GM18507 (cell line): ENCODE measurements at places on chromosomes 6 and 20.

DNA sequence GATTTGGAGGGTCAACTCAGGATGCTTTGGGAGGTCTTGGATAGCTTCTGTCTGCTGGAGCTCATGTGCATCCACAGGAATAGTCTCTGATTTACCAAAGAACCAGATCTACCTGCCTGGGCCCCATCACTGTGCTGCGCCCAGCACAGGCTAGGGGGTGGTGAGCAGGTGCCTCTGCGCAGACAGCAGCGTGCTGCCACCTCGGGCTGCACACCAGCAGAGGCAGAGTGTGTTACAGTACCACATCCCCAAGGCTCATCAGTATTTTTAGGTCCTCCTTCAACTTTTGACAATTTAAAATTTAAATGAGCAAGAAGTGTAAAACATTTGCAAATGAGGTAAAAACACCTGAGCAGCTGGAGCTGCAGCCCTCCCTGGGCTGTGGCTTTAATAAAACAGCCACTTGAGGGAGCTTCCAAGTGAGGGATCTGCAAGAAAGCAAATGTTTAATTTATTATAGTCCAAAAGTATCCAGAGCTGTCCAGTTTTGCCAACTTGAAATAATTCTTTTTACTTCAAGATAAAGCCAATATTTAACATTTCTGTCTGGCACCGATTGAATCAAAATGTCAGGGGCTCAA lies 324.9 kb downstream of the ZFAND3 start:
- no peak for DNase-seq

GRCh38 chr6:156948807-156949206 lies 171.6 kb downstream of the ARID1B start:
- no peak for DNase-seq

DNA sequence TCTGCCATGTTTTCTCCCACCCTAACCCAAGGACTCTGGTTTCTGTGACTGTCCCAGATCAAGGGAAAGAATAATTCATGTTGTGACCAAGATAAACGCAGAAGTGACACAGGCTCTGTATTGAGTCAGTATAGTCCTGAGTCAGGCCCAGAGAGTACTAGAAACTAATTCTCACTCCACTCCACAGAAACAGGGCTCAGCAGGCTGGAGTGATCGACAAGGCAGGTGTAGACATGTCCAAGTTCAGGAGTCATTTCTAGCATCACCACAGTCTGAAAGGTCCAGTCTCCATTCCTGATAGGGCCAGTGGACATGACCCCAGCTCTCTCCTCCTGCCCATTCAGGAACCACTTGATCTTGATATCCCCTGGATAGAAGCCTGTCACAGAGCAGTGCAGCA lies 2.7 kb downstream of the HLA-DOB start:
- DNase-seq = no peak

- DNase-seq = no peak
Measured at GRCh38 chr6:157999168-158000051, 17.7 kb downstream of the SYNJ2 start.

GRCh38 chr6:13422681-13423221 lies 64.6 kb downstream of the GFOD1 start:
- no peak for DNase-seq

DNA sequence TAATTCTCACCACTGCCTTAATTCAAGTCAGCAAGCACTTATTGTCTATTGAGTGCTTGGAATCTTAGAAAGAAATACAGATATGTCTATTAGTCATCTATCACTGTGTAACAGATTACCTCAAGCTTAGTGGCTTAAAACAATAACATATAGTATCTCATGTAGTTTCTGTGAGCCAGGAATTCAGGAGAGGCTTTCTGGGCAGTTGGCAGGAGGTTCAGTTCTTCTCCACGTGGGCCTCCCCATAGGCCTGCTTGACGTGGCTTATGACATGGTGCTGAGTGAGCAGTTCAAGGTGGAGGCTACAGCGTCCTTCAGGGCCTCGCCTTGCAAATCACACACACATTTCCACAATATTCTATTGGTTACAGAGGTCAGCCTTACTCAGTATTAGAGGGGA lies 69.7 kb downstream of the DTD1 start:
- no peak for DNase-seq

- DNase-seq = no peak
Measured at GRCh38 chr6:160321729-160322505, 26.3 kb upstream of the SLC22A3 start.

DNA sequence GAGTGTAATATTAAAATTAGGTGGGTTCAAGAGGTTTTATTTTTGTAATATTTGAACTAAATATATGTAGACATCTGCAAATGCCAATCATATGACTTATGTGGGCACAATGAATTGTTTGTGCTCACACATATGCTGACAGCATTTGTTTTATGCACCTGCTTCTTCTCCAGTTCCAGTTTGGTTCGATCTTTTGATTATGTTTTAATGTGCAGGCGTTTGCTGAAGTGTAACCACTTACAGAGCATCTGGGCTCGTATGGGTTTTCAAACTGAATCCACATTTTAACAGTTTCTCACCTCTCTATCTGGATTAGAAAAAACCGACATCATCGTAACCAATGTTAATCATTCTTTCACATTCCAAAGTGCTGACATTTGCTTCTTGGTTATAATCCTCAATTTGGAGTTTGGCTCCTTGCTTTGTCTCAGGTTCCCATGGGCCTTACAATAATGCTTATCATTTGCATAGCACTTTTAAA lies 129.1 kb upstream of the SPACA1 start:
- DNase-seq = no peak
